ENCODE measurements at places on chromosomes 1 and 21.
A peak's percentile ranks its signal among the peaks of the same experiment; 100 is the strongest.

DNA sequence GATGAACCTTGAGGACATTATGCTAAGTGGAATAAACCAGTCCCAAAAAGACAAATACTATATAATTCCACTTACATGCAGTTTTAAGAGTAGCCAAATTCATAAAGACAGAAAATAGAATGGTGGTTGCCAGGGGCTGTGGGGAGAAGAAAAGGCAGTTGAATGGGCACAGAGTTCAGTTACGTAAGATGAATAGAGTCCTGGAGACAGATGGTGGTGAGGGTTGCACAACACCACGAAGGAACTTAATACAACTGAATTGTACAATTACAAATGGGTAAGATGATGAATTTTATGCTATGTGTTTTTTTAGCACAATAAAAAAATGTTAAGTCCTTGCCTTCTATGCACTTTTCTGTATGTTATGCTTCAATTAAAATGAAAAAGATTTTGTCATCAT is 66.6 kb downstream of the CD34 start:
- DNase-seq: no peak

GRCh38 chr21:38196036-38196435 is 60.8 kb upstream of the KCNJ15 start:
- DNase-seq: no peak

DNA sequence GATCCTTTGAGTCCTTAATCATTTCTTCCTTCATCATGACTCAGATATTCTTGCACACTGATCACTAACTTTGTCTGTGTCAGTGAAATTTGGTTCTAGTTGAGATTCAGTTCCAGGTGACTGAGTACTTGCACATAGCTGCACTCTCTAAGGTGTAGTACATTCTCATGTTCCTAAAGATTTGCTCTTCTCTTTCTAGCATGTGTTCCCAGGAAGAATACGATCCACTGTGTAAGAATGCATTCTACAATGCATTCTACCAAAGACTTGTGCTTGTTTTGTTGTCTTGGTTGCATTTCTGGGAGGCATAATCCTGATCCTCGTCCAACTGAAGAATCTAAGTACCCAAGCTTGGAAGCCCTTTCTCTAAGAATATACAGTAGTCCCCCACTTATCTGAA is 104.3 kb upstream of the CDC42BPA start:
- no peak for DNase-seq

DNA sequence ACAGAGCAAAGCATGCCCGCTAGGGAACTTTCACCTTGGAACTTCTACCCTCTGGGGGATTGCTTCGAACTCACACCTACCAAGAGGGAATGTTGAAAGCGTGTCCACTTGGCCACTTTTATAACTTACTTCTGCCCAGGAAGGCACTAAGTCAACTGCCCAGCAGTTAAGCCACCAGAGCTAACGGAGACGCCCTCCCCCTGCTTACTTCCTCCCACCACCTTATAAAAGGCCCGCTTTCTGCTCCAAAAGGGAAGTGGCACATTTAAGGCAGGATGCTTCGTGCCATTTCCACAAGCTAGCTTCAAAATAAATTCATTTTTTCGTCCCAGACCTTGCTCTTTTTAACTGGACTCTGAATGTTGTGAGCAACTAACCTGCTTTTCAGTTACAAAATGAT is 3.2 kb upstream of the AK2 start:
- no peak for DNase-seq

- no peak for DNase-seq
Observed at GRCh38 chr1:37629726-37630425, 4.8 kb downstream of the RSPO1 start.

DNA sequence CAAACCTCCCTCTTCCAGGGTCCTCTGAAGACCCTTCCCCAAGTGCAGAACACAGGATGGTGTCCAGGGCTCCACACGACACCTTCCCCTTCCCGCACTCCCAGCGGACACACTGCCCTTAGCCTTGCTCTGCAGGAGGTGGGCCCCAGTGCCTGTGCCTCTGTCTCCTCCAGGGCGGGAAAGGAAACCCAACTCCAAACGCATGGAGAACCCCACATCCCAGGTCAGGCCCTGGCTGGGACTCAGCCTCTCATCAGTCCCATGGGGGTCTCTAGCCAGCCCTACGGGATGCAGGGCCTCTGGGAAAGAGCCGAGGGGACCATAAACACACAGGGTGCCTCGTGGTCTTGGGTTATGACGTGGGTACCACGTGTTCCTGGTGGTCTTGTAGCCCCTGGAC is 5.6 kb upstream of the SMYD3 start:
- DNase-seq: no peak

DNA sequence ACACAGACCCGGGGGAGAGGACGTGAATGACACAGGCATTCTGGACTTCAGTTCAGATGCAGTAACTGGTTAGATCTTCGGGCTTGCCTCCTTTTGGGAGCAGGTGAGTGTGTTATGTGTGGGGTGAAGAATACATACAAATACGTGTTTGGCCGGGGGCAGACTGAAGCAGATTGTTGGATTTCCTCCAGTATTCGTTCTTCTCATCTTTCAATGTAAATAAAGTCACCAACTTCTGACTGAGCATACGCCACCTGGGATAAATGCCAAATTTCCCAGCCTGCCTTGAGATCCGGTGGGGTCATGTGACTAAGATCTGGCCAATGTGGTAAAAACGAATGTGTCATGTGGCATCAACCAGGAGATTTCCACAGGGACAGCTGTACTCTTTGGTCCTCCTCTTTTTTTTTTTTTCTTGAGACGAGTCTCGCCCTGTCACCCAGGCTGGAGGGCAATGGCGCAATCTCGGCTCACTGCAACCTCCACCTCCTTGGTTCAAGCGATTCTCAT is 189.8 kb downstream of the RGS7 start:
- DNase-seq: no peak

DNA sequence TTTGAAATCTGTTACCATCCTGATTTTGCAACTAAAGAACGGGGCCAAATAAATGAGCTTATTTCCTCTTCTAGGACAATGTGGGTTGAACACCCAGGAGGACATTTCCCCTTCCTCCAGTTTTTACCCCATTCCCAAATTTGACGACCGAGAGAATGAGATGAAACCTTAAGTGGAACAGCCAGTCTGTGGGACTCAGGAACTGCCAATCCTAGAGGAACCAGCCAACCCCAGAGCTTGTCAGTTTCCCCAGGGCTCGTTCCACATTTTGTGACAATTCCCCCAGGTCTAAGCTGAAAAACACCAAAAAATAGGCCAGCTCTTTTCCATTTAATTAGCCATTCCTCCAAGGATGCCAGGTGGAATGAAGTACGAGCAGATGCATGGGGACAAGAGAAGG is 21.3 kb upstream of the MAPKAPK2 start:
- no peak for DNase-seq

GRCh38 chr1:43994794-43995790 is 3.7 kb downstream of the CCDC24 start:
- peak; percentile 33 for DNase-seq

GRCh38 chr1:36285443-36286101 is 20.6 kb upstream of the SH3D21 start:
- DNase-seq: peak; percentile 60

- no peak for DNase-seq
Observed at GRCh38 chr1:192038567-192038966, 119.7 kb upstream of the RGS18 start.

DNA sequence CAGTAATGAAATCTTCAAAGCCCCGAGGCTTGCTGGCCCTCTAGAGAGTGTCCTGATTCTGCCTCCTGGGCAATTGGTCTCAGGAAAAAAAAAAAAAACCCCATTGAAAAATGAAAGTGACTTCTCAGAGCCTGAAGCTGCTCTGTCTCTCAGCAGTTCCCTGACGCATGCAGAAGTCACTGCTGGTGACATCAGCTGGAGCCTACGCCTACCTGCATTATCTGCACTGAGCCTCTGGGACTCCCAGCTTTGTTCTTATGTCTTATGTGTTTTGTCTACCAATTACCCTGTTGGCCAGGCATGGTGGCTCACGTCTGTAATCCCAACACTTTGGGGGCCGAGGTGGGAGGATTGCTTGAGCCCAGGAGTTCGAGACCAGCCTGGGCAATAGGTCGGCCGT is 10.1 kb upstream of the SLC25A33 start:
- no peak for DNase-seq

GRCh38 chr1:91768786-91769725 is 116.9 kb downstream of the TGFBR3 start:
- no peak for DNase-seq

DNA sequence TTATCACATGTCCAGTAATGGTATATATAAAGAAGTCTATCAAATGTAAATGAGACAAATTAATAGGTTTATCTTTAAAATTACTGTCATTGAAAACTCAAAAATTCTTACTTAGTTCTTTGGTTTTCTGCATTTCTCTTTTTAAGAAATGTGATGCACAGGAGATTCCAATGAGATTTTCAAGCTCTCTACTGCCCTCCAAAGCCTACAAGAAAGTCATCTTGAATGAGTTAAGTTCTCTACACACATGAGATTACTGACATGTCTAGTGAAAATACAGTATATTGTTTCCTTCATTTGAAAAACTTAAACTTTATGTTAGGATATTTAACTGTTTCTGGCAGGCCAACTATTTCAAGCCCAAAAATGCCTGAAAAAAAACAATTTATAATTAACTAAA is 68.8 kb downstream of the ITGB3BP start:
- no peak for DNase-seq

DNA sequence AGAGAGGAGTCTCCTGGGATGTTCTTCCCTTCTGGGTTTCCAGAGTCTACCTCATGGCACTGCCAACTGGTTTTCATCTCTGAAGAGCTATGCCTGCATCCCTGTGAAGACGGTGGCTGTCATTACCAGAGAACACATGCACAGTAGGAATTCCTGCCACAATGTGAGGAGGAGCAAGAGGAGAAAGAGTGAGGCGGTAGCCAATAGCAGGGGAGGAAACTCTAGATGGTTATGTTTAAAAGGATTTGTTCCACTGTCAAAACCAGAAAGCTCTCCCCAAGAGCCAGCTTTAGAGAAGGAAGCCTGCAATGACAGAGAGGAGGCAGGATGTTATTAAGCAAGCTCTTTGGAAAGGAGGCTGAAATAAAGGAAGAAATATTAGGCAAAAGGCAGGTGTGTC is 12.3 kb downstream of the LMX1A start:
- DNase-seq: no peak

GRCh38 chr1:187474336-187474735 is 645.6 kb downstream of the PLA2G4A start:
- DNase-seq: no peak

DNA sequence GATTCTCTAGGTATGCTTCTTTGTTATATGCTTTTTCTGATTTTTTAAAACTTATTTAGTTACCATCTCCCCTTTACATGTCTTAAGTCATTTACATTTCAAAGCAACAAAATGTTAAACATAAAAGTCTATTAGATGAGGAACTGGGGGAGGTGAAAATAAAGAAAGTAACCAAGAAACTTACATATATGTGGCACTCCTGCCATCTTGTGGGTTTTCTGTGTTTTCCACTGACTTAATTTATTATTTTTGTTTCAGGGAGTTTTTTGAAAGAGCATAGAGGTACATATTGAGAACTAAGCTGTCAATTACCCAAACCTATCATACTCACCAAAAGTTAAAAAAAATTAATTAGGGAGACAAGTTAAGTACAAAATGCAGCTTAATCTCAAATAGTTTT is 1531.1 kb downstream of the MRPL39 start:
- DNase-seq: no peak

DNA sequence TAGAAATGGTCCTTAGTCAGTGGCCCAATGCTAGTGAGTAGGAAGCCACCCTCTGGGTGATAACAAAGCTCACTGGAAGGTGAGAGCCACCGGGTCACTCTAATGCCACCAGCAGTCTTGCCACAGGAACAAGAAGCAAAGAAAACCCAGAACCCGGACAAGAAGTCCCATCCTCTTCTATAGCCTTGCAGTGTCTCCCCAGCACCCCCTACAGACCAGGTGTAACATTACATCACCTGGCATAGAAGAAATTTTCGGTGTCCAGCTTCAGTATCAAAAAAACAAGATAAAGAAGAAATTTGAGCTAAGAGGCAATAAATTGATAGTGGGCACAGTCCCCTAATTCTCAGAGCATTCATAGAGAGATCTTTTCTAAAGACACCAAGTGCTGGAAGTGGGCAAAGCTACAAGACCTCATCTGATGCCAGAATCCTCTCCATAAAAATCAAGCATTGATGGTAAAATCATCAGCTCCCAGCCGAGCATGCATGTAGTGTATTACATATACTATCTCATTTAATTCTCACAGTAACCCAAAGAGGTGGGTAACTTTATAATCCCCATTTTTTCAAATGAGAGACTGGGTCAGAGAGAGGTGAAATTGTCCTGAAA is 491.0 kb downstream of the MATN1 start:
- no peak for DNase-seq

GRCh38 chr21:31064803-31065202 is 26.5 kb upstream of the KRTAP19-8 start:
- no peak for DNase-seq

- no peak for DNase-seq
Observed at GRCh38 chr1:198968866-198969265, 330.0 kb downstream of the PTPRC start.

GRCh38 chr1:221449801-221450470 is 292.0 kb downstream of the DUSP10 start:
- DNase-seq: no peak

DNA sequence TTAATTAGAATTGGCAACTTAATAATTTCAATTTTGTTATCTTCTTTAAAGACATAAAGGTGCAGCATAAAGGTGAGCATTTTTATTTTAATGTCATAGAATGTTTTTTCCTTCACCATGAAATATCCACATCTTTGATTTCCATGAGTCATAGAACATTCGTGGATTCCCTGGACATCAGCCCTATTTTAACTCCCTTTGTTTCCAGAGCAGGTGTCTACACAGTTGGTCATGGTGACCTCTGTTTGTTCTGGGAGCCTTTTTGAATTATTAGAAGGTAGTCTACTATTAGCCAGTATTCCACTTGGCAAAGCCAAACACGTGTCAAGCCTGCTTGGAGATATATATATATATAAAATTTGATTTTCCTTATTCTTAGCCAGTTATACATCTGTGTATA is 572.9 kb downstream of the LTN1 start:
- no peak for DNase-seq

- no peak for DNase-seq
Observed at GRCh38 chr1:97660431-97661105, 260.3 kb downstream of the DPYD start.

DNA sequence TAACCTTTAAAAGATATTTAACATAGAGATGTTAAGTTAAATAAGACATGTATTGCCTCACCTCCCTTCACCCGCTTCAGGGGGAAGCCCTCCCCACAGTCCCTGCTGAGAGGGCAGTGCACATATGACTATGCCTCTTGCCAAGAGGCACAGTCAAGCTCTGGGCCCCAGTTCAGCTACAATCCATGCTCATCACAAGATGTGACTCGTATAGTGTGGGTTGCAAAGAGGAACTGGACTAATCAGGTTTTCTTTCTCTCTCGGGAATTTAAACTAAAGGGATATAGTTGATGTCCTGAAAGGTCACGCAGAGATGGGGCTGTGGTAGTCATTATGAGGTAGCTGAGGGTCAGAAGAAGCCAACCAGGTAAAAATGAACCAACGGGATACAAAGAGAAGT is 35.6 kb downstream of the LYST start:
- peak; percentile 64 for DNase-seq
